ENCODE measurements at places on chromosomes 7 and 10. TPM values are rescaled to one million over a fixed set of nuclear protein-coding genes. Genes with fewer than 3 reads are reported as not detected.

GRCh38 chr7:96328016-96328415 is 6.1 kb upstream of the SLC25A13 start:
- no peaks in the 10 kb centered on the region for H3K27me3 ChIP-seq
- no peaks in the 10 kb centered on the region for H3K4me1 ChIP-seq
- peak; percentile 75 for DNase-seq
- H3K36me3 ChIP-seq: no peaks in the 10 kb centered on the region
- no peak overlapping the region for H3K27ac ChIP-seq
- H3K4me3 ChIP-seq: no peak overlapping the region

GRCh38 chr10:102406815-102407214 is 11.3 kb downstream of the NFKB2 start:
- DNase-seq: no peak
- H3K4me1 ChIP-seq: peaks cover 63% of the 10 kb centered on the region
- H3K27ac ChIP-seq: peak overlapping the region; percentile 99
- no peak overlapping the region for H3K4me3 ChIP-seq

- H3K4me1 ChIP-seq: no peaks in the 10 kb centered on the region
- H3K27me3 ChIP-seq: no peaks in the 10 kb centered on the region
- H3K4me3 ChIP-seq: no peak overlapping the region
- no peak overlapping the region for H3K27ac ChIP-seq
These were observed 379.1 kb downstream of the DNAJB6 start for GRCh38 chr7:157715938-157716280.

ENO4 gene
- total RNA-seq: 1.1 TPM

DNA sequence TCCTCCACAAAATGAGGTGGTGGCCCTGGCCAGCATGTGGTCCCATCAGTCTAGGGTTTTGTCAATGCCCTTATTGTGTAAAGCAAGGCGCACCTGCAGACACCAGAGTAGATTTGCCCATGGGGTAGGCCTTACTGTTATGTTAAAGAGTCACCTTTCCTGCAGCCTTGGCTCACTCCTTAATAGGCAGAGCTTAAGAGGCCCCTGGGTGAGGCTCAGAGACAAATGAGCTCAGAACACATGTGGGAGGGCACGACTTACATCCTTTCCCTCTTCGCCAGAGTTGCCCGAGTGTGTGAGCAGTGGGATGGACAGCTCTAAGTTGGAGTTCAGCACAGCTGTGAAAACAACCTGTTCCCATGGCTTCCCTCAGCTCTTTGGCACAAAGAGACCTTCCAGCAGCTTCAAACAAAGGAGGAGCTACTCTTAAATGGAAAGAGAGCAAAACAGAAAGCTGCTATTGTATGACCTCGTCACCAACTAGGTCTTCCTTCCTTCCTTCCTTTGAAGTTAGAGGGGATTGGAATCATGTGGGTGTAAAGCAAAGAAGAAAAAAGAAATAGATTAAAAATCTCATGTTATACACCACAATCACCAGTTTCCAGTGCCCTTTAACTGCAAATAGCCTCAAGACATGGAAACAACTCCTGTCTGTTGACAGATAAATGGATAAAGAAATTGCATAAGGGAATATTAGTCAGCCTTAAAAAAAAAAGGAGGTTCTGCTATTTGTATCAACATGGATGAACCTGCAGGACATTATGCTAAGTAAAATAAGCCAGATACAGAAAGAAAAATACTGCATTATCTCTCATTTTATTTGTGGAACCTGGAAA is 11.9 kb upstream of the XPNPEP1 start:
- DNase-seq: no peak
- H3K4me1 ChIP-seq: peaks cover 20% of the 10 kb centered on the region
- H3K27ac ChIP-seq: peak overlapping the region; percentile 44
- H3K27me3 ChIP-seq: no peaks in the 10 kb centered on the region

GRCh38 chr7:39892361-39892760 is 57.7 kb upstream of the CDK13 start:
- no peaks in the 10 kb centered on the region for H3K4me1 ChIP-seq
- no peak overlapping the region for H3K4me3 ChIP-seq
- H3K27me3 ChIP-seq: no peaks in the 10 kb centered on the region
- H3K27ac ChIP-seq: no peak overlapping the region
- no peak for DNase-seq

DNA sequence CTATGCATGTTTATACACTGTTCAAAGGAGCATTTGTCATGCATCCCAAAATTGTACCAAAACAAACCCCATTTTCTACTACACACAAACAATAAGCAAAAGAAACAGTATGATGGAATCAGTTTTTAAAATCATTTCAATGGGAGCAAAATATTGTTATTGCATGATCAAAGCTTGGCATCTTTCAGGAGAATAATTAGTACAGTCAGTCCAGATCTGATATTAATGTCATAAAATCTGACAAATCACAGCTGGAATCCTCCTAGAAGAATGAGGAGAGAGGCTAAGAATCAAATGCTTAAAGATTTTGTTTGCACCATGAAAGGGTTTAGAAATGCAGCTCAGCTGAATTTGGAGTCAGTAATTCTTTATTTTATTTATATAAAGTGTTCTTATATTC is 229.7 kb upstream of the SEMA3E start:
- no peaks in the 10 kb centered on the region for H3K27me3 ChIP-seq
- DNase-seq: no peak
- H3K4me3 ChIP-seq: no peak overlapping the region
- H3K27ac ChIP-seq: no peak overlapping the region
- H3K4me1 ChIP-seq: peaks cover 15% of the 10 kb centered on the region
- H3K36me3 ChIP-seq: no peaks in the 10 kb centered on the region

C7orf33 gene
- total RNA-seq: not detected

RHEB gene
- total RNA-seq: 145 TPM

DNA sequence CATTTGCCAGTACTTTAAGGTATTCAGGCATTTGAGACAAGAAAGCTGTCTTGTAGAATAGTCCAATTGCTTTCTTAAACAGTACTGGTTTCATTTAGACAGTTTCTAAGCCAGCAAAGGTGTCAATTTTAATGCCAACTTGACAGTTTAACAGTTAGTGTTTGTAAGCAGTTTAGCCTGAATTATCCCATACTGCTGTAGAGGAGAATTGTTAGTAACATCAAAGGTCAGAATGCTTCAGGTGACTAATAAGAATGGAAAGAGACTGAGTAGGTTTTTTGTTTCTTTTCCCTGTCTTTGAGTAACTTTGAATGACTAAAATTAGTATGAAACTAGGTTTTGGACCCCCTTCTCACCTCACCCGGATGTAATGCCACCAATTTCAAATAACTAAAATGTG is 29.5 kb upstream of the VDAC2 start:
- peaks cover 12% of the 10 kb centered on the region for H3K4me1 ChIP-seq
- no peak overlapping the region for H3K27ac ChIP-seq
- H3K36me3 ChIP-seq: peaks cover 39% of the 10 kb centered on the region
- H3K27me3 ChIP-seq: no peaks in the 10 kb centered on the region
- H3K4me3 ChIP-seq: no peak overlapping the region
- DNase-seq: no peak

- H3K27me3 ChIP-seq: no peaks in the 10 kb centered on the region
- no peaks in the 10 kb centered on the region for H3K36me3 ChIP-seq
- DNase-seq: no peak
- no peak overlapping the region for H3K4me3 ChIP-seq
- H3K4me1 ChIP-seq: no peaks in the 10 kb centered on the region
These were observed 104.8 kb upstream of the SLC25A13 start for GRCh38 chr7:96426685-96427084.

- H3K4me1 ChIP-seq: peaks cover 48% of the 10 kb centered on the region
- no peak for DNase-seq
- H3K27ac ChIP-seq: no peak overlapping the region
- H3K27me3 ChIP-seq: peaks cover 99% of the 10 kb centered on the region
These were observed 7.7 kb downstream of the LBX1 start for GRCh38 chr10:101221549-101221948.

DNA sequence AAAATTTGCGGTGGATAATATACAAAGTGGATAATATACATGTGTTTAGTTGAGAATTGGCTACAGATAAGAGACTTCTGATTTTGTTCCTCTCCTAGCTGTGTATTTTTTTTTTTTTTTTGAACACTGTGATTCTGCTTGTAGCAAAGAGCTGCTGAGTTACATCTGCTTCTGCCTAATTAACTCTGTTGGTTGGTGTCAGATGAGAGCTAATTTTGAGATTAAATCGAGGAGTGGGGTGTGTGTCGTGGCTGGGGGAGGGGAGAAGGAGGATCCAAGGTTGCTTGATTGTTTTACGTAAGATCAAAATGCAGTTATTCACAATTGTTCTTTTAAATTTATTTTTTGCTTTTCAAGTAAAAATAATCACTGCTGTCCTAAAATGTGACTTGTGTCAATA is 11.3 kb downstream of the KAT6B start:
- peaks cover 94% of the 10 kb centered on the region for H3K4me1 ChIP-seq
- H3K27ac ChIP-seq: no peak overlapping the region
- DNase-seq: no peak
- H3K36me3 ChIP-seq: no peaks in the 10 kb centered on the region
- no peaks in the 10 kb centered on the region for H3K27me3 ChIP-seq

All from esophagus muscularis mucosa (tissue), 4 donors.